Stimulated activated CD8-positive, alpha-beta memory T cell treated with anti-CD3 and anti-CD28 coated beads, Interleukin-12 subunit alpha, Interleukin-12 subunit beta, amount 100 ng/mL, for 4 hours (primary cell): ENCODE measurements at places on chromosomes 1 and 21.

- DNase-seq = no peak
Observed at GRCh38 chr1:209513226-209513625, 70.3 kb upstream of the CAMK1G start.

DNA sequence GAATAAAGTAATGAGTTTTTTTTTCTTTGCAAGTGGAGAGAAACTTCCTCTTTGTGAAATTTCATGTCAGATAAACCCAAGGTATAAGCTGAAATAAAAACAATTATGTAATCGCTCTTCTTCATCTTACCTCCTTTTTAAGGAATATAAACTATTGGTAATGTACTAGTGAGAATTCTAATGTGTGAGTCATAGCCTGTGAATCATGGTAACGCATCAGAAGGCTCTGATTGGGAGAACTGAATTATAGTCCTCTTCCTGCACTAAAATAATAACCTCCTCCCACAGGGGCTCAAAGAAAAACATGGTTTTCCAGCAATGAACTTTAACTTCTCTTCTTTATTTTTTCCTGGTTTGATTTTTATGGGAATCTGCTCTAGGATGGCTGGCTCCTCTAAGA is 57.1 kb upstream of the COX20 start:
- no peak for DNase-seq

- no peak for DNase-seq
Observed at GRCh38 chr1:207811920-207812720, 60.3 kb downstream of the CD46 start.

GRCh38 chr1:186536273-186536890 is 75.5 kb upstream of the PDC start:
- no peak for DNase-seq

GRCh38 chr1:108845991-108846390 is 10.9 kb downstream of the AKNAD1 start:
- no peak for DNase-seq

GRCh38 chr1:183444243-183444642 is 26.1 kb upstream of the NMNAT2 start:
- DNase-seq = no peak

DNA sequence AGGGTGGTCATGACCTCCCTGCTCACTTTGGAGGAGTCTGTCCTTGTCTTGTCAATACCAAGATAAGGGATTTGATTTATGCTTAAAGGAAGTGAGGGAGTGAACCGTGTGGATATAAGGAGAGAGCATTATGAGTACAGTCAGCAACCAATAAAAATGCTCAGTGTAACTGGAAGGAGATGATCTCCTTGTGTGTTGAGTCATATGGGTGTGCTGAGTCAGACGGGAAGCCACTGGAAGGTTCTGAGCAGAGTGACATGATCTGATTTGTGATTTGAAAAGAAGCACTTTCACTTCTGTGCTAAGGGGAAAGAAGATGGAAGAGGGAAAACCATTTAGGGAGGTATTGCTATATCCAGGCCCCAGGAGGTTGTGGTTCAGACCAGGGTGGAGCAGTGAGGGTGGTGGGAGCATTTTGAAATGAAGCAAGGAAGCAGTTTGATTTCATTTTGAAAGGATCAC is 2.5 kb upstream of the BCL10 start:
- DNase-seq = peak; percentile 23

DNA sequence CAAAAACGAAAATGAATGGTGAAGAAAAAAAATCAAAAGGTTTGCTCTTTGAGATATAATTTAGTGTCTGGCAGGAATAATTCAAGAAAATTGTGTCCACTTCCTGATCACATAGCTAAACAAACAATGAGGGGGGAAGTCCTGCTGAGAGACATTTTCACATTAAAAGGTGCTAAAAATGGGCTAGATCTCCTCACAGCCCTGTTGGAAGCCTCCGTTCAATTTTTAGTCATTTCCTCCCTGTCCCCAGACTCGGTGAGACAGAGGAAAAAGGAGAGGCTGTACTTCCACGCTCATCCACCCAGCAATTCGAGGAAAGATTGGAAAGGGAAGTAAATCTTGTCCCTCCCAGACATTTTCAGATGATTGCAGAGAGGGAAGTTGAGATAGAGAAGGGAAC is 103.7 kb downstream of the BARHL2 start:
- no peak for DNase-seq

GRCh38 chr1:84363019-84363418 is 35.3 kb upstream of the DNASE2B start:
- no peak for DNase-seq

DNA sequence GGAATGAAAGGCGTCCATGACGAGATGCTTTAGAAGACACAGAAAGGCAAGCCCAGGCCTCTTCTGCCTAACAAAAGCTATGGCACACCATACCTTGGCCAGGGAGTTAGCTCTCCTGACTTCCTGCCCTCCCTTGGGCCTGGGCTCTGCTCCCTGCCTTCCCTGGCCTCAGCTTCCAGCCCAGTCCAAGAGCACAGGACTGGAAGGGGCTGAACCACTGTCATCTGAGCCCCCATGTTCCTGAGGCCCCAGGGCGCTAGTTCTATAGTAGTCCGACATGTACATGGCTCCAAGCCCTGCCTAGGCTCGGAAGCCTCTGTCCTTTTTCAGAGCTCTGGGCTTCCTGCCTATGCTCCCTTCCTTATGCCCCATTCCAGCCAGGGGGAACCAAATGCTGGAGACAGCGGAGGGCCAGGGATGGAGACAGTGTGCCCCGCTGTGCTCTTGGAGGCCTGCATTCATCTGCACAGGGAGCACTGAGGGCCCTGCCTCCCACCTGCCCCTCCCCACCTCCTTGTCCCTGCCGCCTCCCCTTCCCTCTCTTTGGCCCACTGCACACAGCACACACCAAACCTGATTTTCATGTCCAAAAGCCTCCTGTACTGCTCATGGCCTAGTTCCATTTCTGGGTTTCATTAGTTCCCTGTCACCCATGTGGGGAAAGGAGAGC is 240.1 kb downstream of the RHOU start:
- no peak for DNase-seq

DNA sequence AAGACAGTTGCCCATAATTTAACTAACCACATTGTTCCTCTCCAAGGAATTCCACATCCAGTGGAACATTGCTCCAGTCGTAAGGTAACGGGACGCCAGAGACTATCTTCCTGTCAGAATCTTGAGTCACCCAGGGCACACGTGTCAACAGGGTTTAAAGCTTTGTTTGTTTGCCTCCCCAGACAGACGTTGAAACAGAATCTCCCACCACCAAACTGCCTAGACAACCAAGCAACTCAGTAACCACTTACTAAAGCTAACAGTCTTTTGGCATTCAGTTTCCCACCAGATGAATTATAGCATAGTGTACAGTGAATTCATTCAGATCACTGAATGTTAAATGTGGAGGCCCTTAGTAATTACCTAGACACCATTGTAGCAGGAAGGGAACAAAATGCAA is 439.5 kb downstream of the PLPP3 start:
- no peak for DNase-seq

GRCh38 chr1:115311474-115311989 is 26.5 kb downstream of the NGF start:
- no peak for DNase-seq

DNA sequence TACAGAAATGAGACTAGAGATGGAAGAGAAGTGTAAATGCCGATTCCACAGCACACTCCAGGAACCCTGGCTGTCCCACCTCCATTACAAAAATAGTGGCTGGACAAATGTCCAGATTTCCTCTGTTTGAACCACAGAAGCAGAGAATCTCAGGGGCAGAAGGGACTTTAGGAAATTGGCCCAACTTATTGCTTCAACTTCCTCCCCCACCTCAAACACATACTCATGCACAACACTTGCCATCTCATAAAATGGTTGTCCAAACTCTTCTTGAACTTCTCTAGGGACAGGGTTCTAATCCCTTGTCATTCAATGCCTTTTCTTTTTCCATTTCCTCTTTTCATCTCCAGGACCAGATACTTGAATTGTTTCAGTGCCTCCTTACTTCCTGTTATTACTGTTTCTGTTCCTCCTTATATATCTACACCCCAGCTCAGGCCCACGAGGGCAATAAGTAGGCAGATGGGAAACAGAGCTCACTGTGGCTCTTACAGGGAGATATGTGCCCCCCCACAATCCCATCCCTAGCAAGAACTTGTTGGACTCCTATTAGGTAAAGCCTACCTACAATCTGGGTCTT is 8.5 kb upstream of the B4GALT3 start:
- DNase-seq = no peak

GRCh38 chr21:45329261-45330074 is 41.8 kb upstream of the POFUT2 start:
- DNase-seq = no peak

- peak; percentile 41 for DNase-seq
Observed at GRCh38 chr1:37808369-37809319, 636 bp upstream of the YRDC start.

DNA sequence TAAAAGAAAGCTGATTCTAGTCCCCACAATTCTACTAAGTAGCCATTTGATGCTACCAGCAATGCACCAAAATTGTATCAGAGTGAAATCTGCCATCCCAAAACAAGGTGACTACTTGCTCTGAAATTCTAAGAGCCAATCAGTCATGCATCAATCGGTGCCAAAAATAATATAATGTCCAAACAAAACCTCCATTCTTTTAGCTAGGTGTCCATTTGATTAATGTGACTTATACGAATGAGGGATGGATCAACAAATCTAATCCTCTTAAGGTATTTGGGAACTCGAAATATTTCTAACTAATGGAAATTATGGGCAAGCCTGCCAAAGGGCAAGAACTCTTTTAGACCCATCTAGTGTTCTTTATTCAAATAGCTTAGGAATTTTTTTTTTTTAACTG is 66.4 kb upstream of the NEK2 start:
- no peak for DNase-seq

DNA sequence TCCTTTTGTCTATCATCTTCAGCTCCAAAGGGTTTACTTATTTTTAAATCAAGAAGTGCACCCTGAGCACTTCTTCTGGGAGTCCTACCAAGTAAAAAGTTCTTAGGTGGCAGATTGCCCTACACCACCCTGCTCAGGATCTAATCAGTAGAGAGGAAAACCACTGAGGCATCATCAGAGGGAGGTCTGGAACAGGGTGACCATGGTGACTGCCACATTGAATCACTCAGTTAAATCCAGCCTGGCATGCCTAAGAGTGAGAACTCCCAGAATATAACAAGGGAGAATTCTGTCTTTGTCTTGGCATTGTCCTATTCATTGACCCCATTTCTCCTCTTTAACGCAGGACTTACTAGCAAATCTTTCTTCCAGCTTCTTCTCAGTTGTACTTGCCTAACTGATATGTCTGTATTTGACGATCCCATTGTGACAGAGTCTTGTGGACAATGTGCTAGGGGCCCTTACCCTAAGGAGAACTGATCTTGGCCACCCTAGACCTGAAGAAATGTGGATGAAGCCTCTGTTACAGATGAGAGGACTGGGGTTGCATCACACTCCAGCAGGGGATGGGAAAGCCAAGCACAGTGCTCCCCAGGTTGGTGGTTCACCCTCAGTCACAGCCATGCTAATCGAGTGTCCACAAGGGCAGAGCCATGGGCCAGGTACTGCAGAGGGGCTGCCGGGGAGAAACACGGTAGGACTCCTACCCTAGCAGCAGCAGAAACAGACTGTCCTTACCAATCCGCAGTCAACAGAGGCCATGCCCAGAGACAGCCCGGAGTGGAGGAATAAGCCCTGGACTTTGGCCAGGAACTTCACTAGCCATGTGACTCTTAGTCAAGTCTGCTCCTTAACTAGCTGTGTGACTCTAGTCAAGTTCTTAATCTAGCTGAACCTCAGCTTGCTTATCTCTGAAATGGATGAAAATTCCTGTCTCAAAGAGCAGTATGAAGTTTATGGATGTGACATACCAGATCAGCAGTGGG is 15.4 kb downstream of the PKP1 start:
- DNase-seq = no peak

GRCh38 chr1:73800376-73800775 is 397.6 kb downstream of the LRRIQ3 start:
- no peak for DNase-seq

- DNase-seq = no peak
Observed at GRCh38 chr1:7014640-7014930, 229.3 kb downstream of the CAMTA1 start.

DNA sequence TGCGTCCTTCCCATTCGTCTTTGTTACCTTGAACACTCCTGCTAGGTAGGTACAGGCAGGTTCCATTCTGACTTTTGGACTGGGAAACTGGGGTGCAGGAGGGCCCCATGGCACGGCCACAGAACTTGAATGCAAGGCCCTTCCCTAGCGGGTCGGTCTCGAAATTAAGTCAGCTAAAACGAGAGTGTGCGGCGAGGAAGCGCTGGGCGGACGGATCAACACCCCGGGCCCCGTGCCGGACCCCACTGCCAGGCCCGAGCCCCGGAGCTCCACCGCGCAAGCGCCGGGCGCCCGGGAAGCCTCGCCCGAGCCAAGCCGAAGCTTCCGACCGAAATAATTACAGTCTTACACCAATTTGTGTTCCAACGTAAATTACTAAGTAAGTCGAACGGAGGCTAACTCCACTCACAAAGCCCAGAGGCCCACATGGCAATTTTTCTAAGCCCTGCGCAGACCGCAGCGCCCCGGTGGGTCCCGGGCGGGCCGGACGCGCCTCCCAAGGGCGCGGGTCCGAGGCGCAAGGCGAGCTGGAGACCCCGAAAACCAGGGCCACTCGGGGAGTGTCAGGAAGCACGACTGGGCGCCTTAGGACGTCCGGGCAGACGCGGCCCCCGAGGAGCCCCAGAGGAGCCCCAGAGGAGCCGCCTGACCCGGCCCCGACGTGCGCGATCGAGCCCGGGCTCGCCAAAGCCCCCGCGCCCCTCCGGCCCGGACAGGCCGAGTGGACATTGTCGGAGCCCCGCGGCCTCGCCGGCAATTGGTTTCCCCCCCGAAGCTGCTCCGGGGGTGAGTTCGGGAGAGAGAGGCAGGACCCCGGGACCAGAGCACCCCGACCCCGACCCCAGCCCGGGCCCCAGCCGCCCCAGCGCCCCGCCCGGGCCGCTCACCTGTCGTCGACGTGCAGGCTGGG is 624 bp downstream of the RIPK4 start:
- DNase-seq = no peak

- no peak for DNase-seq
Observed at GRCh38 chr1:169109561-169110134, 3.2 kb downstream of the ATP1B1 start.

DNA sequence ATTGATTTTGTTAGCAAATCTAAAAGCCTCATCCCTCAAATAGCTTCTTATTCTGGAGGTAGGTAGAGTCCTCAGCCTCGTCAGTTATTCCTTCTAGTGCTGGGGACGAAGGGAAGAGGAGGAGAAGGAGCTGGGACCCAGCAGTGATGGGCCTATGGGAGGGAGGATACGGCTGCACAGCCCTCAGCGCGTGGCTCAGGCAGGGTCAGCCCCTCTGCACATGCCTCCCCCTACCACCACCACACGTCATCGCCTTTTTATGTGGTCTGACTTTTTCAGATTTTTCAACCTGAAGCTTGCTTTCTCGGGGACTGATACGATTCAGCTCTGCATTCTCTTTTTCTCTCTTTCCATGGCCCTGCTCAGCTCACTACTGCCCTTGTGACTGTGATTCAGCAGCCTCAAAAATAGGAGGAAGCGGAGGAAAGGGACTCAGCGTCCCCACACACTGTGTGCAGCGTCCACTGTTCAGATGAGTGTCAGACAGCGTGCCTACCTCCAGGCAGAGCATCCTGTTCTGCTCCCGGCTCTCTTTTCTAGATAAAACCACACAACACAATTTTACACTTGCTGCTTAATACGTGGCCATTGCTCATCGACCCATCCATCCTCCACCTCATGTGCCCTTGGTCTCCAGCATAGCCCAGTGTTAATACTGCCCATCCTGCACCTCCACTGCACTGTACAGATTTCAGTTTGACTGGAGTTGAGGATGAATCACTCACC is 827 bp downstream of the OR2B11 start:
- no peak for DNase-seq
